ENCODE measurements at places on chromosomes 3 and 15.
A peak's percentile ranks its signal among the peaks of the same experiment; 100 is the strongest.

- no peak for DNase-seq
Measured at GRCh38 chr3:143989461-143989860, 17.8 kb downstream of the DIPK2A start.

DNA sequence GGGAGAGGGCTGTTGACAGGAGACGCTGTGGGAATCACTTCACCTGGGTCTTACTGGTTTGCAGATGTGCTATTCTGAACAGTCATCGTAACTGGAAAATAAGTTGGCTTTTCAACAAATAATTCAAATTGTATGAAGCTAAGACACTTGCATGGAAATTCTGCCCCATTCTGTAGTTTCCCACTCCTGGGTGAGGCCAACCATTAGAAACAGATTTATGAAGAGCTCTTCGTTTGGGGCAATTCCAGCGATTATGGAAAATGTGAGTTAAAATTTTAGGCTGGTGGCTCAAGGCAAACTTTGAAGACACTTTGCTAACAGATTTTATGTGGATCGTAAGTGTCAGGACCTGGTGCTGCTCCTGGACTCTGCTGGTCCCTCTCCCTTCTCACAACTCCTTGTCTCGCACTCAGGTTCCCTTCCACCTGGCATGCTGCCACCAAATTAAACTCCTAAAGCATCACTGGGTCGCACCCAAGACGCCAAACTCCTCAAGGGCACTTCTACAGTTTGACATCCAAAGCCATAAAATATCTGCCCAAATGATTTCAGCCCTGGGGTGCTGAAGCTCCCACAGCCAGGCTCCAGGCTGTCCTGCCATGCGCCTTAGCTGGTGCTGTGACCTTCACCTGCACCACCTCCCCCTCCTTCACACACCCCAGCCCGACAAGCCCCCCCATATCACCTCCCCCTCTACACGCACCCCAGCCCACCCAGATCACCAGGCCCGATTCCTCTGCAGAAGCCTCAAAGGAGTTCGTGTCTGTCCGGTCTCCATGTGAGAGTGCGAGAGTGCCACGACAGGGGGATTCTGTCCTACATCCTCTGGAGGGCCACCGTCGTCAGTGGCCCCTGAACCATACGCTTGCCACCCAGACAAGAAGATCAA lies 138.4 kb downstream of the NSMCE3 start:
- no peak for DNase-seq

DNA sequence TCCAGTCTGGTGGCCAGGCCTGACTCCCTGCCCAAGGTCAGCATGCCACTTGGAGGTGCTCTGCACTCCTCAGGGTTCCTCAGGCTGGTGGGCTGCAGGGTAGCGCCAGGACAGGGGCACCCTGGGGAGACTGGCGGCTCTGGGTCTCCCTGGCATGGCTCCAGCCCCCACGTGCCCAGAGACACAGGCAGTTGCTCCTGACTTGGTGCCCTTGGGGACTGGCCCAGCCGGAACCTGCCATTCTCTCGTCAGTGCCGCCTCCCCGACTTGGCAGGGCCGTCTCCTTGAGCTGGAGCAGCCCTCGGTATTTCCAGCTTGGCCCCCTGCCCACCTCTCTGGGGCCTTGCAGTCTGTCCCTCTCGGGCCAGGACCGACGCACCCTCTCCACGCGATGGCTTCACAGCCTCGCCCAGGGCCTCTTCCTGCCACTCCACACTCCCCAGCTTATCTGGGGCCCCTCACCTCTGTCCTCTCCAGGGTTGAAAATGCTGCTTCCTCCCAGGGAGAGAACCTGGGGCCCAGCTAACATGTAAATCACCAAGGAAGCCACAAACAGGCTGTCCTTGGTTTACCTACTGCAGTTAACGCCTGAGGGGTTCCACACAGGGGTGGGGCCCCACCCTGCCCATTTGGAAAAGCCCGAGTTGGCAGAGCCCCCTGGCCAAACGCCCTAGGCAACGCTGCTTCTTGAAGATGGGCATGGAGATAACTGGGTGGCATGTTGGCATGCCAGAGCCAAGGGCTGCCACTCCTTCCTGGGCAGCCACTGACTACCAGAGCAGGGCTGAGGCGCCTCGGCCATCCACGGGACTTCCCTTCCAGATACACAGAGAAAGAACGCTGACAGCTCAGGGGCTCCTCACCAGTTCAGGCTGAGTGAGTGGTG lies 61.4 kb downstream of the SMAD6 start:
- peak; percentile 70 for DNase-seq

GRCh38 chr3:36784138-36784635 lies 19.8 kb upstream of the DCLK3 start:
- DNase-seq = peak; percentile 37

DNA sequence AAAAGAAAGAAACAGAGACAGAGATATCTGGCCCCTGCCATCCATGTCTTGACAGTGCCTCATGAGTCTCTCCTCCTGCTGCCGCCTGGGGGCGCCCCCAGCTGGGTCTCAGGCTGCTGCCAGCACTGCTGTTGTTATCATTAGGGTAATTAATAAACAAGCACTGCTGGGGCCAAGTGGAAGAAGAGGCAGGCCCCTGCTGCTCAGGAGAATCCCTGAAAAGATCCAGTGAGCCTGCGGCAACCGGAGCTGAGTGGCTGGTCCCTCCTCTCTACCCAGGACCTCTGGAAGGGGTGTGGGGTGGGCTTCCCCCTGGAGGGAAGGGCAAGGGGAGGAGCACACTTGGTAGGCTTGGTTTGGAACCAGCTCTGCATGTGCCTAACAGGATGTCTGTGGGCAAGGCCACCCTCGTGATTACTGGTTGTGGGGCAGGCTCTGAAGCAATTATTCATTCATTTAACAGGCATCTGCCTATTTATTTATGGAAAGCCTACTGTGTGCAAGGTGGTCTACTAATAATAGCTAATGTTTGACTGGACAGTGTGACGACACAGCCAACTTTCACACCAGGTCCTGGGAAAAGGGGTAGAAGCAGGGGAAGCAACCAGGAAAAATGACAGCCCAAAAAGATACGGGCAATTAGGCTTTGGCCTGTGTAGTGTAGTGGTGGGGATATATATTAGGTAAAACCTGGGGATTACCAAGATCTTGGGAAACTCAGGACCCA lies 1.2 kb upstream of the TYRO3 start:
- peak; percentile 77 for DNase-seq

GRCh38 chr15:91867581-91868026 lies 14.1 kb downstream of the SLCO3A1 start:
- peak; percentile 72 for DNase-seq

GRCh38 chr3:146827836-146828235 lies 222.7 kb upstream of the PLSCR5 start:
- DNase-seq = no peak

DNA sequence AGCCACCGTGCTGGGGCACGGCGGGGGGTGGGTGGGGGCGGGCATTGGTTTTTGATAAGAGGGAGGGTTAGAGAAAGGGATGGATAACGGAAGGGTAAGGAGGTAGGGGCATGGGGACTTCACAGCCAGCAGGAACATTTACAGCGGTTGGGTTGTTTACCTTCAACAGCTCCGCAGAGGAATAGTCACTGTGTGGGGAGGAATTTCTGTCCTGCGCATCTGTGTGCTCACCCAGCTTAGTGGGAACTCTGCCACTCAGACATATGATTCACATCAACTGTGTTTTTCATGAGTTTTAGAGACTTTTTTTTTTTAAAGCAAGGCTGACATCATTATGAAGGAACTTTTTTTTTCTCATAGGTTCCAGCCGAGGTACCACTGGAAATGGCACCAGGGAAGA lies 19.6 kb downstream of the CHRD start:
- DNase-seq = peak; percentile 83

GRCh38 chr3:35641920-35642527 lies 2.7 kb downstream of the ARPP21 start:
- peak; percentile 51 for DNase-seq

DNA sequence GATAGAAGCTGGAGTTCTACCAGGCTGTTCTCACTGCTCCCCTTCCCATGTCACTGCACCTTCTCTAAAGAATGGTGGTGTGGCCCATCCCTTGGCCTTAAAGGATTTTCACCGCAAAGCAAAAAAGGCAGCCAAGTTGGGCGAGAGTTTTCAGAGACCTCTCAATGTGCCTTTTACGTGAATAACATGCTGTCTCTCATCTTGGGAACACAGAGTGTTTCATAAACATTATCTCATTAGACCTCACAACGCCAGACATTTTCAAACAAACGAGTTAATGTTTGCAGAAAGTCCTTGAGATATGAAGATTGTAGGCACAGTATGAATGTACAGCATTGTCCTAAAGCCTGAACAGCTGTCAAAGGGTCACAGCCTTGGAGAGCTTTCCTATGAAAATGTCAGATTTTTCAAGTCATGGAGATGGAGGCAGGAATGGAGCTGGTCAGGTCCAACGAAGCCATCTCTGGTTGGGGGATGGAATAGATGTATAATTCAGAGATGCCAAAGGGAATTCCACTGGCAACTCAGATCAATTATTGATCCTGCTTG lies 21.3 kb downstream of the TM4SF1 start:
- peak; percentile 32 for DNase-seq

- DNase-seq = no peak
Measured at GRCh38 chr3:76552653-76553052, 487.2 kb upstream of the ROBO2 start.

GRCh38 chr15:63572749-63573464 lies 24.3 kb upstream of the FBXL22 start:
- DNase-seq = no peak

- DNase-seq = no peak
Measured at GRCh38 chr3:129345971-129346370, 67.3 kb downstream of the HMCES start.

DNA sequence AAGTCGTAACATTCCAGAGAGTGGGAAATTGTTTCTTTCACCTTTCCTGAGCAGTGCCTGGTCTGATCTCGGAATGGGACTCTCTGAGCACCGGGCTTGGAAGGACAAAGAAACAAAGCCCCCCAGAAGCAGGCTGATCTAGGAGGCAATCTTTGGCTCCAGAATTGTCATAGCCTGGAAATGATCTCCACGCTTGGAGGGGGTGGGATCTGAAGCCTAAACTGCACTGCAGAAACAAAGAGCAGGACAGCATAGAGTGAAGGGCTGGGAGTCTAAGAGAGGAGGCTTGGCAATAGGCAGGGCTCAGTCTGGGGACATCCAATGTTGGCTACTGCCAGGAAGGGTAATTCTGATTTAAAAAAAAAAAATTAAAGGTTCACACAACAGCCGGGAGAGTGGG lies 1.9 kb downstream of the CRABP1 start:
- DNase-seq = peak; percentile 38

- DNase-seq = no peak
Measured at GRCh38 chr3:121794264-121794983, 40.4 kb downstream of the IQCB1 start.

DNA sequence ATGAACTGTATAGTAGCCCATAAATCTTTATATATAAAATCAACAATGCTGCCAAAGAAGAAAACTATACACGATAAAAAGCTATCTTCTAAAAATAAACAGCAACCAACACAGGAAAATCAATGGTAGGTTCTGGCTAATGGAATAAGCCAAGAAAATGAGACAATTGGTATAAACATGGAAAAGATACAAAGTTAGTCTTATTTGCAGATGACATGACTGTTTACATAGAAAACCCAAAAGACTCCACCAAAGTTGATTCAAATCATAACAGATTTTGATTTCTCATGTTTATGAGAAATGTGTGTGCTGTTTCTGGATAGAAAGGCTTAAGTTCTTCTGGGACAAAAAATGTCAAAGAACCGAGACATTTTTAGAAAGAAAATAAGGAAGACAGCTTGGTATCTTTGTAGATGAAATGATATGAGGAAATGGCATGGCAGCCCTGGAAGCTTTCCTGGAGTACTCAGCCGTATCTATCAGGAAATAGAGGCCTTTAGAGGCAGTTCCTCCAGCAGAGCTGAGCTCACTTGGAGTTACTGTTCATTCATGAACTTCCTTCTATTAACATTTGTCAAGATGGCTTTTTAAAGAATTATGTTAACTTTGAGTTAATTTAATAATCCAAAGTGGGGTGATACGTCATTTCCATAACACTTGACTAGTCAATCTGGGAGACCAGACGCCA lies 36.7 kb upstream of the VILL start:
- no peak for DNase-seq

- no peak for DNase-seq
Measured at GRCh38 chr3:170999737-171000242, 26.7 kb downstream of the SLC2A2 start.

- DNase-seq = no peak
Measured at GRCh38 chr15:35595656-35596055, 49.7 kb upstream of the DPH6 start.

DNA sequence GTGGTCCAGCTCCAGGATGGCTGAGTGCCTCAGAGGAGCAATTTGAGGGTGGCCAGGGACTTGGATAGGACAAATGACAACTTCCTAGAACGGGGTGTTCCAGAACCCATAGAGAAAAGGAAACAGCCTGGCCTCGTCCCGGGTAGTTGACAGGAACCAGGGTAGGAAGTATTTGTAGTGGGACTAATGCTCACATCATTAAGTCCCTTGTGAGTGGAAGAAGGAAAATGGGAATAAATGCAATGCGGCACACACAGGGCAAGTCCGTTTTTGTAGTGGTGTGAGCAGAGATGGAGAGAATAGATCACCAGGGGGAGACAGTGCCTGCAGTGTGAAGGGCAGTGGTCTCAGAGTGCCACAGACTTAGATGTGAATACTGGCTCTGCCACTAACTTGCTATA lies 19.6 kb downstream of the TIMP4 start:
- DNase-seq = peak; percentile 74

DNA sequence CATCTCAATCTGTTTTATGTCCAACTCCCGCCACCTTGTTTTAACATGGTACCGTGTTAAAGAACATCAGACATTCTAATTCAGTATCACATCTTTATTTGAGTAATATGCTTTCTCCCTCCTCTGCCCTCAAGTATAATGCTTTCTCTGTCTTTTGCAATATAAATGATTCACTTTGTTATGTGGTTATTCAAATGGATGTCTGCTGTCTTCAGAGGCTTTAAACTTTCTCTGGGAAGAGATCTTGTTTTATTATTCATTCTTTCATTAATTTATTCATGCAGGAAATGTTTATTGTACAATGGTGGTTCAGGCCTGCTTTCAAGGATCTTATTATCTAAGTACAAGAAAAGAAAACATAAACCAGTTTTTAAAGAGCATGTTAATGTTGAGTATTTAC lies 57.1 kb downstream of the RAP2B start:
- DNase-seq = no peak

- DNase-seq = no peak
Measured at GRCh38 chr15:23422946-23423708, 23.9 kb downstream of the GOLGA6L2 start.

DNA sequence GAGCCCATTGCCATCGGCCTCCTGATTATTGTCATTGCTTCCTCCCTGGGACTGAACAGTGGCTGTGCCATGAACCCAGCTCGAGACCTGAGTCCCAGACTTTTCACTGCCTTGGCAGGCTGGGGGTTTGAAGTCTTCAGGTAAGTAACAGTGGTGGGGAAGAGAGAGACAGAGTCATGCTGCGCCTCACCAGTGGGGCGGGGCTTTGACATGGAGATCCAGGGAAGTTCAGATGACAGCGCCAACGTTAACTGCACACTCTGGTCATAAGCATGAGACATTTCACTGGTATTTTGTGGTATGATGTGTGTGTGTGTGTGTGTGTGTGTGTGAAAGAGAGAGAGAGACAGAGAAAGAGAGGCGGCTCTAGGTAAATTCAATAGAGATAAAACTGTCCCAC lies 41.0 kb downstream of the AQP9 start:
- DNase-seq = no peak

GRCh38 chr3:172145031-172145686 lies 105.8 kb downstream of the FNDC3B start:
- no peak for DNase-seq

GRCh38 chr3:136840252-136840651 lies 21.3 kb downstream of the SLC35G2 start:
- no peak for DNase-seq
